ENCODE measurements at places on chromosomes 4 and X.
A peak's percentile ranks its signal among the peaks of the same experiment; 100 is the strongest.

GRCh38 chr4:34791209-34791608 is 1453.1 kb downstream of the ARAP2 start:
- no peak for DNase-seq

DNA sequence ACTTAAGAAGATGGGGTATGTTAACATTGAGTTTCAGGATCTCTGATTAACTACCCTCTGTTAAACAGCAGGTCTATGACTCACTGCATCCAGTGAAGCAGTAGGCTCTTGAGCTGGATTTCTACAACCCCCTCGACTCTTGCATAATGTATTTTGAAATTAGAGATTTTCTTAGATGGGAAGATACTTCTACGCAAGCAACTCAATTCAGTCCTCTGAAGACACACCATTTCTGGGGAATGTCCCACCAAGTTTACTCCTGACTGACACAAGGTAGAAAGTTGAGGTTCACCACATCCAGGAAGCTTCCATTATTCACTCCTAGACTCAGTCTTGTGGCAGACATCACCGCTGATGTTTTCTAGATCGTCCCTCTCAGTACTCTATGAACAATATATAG is 12.9 kb downstream of the PALLD start:
- peak; percentile 36 for DNase-seq

DNA sequence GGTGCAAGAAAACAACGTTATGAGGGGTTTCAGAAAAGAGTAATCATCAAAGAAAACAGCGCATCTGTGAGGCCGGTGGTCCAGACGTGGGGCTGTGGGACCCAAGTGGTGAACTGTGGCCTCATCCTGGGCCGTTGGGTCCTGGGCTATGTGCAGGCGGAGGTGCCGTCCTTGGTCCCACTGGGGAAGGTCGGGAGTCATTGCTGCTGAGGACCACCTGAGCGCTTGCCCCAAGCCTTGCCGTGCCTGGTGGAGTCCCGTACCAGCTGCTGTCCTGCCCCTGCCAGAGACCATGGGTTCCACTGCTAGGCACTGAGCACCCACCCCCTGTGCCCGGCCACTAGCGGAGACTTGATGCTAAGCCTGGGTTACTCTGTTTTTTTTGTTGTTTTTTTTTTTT is 25.5 kb upstream of the UVSSA start:
- no peak for DNase-seq

DNA sequence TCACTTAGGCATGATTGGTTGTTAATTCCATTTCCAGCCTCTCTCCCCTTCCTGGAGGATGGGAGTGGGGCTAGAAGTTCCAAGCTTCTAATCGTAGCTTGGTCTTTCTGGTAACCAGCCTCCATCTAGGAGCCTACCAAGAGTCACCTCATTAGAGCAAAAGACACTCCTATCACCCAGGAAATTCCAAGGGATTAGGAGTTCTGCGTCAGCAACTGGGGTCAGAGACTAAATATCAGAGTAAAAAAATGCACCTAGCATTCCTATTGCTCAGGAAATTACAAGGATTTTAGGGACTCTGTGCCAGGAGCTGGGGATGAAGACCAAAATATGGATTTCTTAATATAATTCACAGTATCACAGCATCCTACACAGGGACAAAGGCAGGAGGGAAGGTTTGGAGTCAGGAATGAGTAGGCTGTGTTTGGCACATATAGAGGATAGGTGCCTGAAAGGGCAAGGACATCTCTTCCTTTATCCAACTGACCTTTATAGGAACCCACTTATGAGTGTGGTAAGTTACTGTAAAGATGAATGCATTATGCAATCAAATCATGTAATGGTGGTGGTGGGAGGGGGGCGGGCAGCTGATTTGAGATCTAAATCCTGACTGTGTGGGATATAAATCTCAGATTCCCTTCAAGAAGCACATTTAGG is 30.5 kb upstream of the LIMCH1 start:
- no peak for DNase-seq

DNA sequence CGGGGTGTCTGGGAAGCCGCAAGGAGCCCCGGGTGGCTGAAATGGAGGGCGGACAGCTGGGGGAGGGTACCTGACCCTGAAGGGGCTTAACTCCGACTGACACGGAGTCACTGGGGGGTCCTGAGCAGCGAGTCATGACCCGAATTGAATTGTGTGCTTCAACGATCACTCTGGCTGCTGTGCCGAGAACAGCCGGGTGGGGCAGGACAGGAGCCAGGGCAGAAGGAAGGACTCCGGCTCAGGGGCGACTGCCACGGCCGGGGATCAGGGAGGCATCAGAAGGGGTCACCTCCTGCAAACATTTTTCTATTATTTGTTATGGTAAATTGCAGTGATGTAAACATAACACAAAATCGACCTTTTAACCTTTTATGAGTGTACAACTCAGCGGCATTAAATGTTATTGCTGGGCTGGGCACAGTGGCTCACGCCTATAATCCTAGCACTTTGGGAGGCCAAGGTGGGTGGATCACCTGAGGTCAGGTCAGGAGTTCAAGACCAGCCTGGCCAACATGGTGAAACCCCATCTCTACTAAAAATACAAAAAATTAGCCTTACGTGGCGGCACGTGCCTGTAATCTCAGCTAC is 21.6 kb downstream of the ZFYVE28 start:
- peak; percentile 19 for DNase-seq

DNA sequence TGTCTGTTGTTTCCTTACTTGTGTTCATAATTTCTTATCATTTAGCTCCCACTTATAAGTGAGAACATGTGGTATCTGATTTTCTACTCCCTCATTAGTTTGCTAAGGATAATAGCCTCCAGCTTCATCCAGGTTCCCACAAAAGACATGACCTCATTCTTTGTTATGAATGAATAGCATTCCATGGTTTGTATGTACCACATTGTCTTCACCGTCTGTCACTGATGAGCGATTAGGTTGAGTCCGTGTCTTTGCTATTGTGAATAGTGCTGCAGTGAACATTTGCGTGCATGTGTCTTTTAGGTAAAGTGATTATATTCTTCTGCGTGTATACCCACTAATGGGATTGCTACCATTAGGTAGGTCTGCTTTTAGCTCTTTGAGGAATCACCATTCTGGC is 624.3 kb upstream of the EPHA5 start:
- DNase-seq: no peak

DNA sequence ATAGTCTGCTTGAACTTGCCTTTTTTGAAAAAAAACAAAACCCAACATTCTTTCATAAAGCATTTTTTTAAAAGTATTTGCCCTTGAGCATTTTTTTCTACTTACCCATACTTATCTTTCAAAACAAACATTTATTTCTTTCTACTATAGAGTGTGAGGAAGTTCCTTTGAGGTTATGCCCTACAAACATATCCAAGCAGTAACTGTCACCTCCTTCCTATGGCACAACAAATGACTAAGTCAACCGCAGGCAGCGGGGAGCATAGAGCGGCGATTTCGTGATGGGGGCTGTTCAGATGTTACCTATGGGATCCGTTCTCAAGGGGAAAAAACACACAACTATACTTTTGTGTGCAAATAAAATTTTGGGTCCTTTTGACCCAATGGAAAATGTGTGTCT is 19.4 kb downstream of the SPRY1 start:
- DNase-seq: peak; percentile 91

DNA sequence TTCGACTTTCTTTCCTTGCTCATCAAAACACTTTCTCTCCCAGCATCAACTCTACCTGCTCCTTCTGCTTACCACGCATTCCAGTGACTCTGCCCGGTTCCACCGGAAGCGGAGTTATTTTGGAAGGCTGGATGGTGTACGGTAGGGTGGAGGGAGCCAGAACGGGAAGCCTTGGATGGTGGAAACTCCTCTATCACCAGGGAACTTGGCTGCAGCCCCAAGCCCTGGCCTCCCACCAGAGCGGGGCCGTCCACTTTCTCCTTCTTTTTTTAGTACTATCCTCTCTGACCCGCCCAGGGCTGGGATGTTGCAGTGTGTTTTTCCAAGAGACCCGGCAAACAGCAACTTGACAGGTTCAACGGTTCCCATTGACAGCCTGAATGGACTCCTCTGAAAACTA is 27.6 kb downstream of the ADGRG2 start:
- no peak for DNase-seq

- DNase-seq: no peak
These were observed 436.6 kb downstream of the SPRY1 start for GRCh38 chr4:123833171-123833643.

DNA sequence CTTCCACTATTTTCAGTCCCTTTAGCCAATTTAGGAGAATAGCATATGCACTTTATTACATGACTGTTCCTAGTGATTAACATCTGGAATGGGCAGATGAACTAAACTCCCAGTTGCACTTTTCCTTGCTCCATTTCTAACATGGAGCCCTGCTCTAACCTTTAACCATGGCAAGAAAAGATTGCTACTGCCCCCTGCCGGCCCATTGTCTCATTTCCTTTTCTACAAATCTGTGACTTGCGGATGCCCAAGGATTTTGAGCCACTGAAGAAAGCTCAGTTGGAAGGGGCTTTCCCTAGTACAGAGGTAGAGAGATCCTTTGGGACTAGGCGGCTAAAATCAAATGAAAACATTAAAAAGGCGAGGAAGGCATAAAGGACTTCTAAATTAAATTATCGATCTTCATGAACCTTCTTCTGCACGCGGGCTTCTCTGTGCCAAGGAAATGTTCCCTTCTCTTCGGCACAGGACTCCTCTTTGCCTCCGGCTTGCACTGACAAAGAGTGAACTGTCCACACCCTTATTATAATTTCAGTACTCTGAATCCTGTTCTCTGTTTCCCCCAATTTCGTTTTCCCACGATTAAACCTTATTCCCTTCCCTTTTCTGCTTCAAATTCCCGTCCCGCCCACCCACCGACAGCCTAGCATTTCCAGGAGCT is 577 bp upstream of the GLRA2 start:
- peak; percentile 11 for DNase-seq

DNA sequence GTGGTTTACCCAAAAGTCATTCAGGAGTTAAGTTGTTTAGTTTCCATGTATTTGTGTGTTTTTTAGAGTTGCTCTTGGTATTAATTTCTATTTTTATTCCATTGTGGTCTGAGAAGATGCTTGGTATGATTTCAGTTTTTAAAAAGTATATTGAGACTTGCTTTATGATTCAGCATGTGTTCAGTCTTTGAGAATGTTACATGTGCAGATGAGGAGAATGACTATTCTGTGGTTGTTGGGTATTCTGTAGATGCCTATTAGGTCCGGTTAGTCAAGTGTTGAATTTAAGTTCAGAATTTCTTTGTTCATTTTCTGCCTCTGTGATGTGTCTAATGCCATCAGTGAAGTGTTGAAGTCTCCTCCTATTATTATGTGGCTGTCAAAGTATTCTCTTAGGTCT is 249.4 kb downstream of the ARHGAP10 start:
- DNase-seq: no peak

- DNase-seq: peak; percentile 90
These were observed 440.9 kb downstream of the INPP4B start for GRCh38 chr4:142405021-142405694.

DNA sequence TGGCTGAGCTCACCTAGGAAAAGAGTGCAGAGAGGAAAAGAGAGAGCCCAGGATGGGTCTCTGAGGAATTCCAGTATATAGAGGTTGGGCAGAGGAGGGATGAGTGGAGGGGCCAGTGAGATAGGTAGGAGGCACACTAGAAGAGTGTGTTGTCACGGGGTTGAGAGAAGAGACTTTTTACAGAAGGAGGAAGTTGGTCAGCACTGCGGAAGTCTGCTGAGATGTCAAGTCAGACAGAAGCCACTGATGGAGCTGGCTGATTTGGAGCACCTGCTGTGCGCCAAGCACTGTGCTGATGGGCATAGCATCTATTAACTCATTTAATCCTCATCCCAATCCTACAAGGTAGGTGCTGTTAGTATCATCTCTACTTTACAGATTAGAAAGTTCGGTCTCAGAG is 60.4 kb downstream of the EFNB1 start:
- DNase-seq: peak; percentile 46

DNA sequence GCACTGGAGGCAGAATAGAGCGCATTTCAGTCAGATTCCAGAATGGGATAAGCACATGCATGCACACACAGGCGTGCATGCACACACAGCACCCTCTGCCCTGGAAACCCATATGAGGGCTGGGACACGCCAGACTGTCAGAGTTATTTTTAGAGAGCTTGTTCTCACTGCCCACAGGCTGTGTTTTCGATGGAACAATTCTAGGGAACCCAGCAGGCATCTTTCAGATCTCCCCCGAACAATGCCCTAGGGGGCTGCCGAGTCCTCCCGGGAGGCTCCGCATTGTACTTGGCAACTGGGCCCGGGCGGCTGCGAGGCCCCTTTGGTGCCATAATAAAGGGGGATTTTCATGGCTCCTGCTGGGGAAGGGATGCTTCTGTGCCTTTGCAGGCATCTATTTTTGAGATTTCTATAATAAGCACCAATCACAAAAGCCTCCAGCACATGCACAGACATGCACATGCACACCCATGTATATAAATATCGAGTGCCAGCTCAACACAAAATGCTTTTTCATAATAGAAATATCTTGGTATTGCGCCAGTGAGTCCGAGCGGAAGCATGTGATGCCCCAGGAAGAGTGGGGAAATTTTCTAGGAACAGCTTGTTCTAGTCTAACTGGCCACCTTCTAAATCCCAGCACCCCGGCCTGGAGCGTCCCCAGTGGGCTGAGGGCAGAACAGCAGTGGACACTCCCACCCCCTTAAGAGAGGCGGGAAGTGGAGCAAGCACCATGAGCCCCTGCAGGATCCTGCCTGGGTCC is 88.5 kb downstream of the PHKA2 start:
- no peak for DNase-seq

DNA sequence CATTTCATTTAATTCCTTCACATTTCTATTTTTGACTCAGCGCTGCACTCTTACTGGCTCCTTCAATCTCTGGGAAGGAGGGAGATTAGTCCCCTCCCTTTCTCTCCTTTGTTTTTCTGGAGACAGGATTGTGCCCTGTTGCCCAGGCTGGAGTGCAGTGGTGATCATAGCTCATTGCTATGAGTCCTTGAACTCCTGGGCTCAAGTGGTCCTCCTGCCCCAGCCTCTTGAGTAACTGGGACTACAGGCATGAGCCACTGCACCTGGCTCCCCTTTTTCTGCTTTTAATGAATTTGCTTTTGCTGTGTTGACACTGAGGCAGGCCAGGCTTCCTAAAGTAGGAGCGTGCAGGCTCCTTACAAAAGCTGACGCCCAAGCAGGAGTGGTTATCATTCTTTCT is 10.5 kb downstream of the TBC1D14 start:
- no peak for DNase-seq

GRCh38 chr4:156968479-156968984 is 3.1 kb downstream of the PDGFC start:
- DNase-seq: peak; percentile 94

GRCh38 chrX:370244-370962 is 16.3 kb downstream of the PPP2R3B start:
- no peak for DNase-seq

DNA sequence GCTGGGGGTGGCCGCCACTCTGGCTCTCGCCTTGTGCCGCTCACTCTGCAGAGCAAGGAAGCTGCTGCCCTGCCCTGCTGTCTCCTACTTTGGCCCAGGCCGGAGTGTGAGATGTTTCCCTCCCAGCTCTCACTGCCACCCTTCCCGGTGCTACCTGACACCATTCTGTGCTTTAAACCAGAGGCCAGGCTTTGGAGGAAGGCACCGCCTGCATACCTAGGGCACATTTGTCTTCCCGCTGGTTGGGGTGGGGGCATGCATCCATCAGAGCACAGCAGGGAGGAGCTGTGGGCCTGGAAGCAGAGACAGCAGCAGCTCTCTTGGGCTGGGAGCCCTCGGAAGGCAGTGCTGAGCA is 96.9 kb upstream of the PSAPL1 start:
- no peak for DNase-seq

GRCh38 chr4:148376151-148376550 is 66.1 kb downstream of the NR3C2 start:
- peak; percentile 84 for DNase-seq
